ENCODE measurements at places on chromosomes 2 and 18.

DNA sequence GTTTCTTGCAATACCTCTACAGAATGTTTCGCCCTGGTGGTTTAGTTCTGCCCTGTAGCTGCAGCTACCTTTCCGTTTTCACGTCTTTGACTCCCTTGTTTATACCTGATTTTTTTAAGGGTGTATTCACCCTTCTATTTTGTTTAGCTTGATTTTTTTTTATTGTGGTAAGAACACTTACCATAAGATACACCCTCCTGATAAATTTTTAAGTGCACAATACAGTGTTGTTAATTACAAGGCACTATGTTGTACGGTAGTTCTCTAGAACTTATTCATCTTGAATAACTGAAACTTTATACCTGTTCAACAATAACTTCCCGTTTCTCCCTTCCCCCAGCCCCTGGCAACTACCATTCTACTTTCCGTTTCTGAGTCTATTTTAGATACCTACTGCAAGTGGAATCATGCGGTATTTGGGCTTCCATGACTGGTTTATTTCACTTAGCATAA, 48.9 kb upstream of the NABP1 start:
- DNase-seq, result no peak

GRCh38 chr2:174777347-174778084, 13.2 kb upstream of the CHRNA1 start:
- no peak for DNase-seq

GRCh38 chr18:23069481-23069880, 65.8 kb upstream of the CABLES1 start:
- DNase-seq, result no peak

DNA sequence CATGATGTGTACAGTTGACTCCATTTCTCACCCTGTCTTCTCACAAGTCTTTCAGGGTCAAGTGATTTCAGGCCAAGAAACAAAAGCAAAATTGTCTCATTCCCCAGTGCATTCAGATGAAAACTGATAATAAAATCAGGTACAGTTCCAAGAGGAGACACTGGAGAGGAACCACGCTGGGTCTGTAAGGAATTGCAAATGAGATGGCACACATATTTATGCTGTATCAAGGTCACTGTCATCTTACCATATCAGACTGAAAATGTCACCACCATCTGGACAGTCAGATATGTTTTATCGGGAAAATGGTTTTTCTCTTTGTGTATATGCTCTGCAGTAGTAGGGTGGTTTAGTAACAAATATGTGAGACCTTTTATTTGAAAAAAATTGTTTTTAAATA, 91.7 kb downstream of the CCDC138 start:
- DNase-seq, result no peak

DNA sequence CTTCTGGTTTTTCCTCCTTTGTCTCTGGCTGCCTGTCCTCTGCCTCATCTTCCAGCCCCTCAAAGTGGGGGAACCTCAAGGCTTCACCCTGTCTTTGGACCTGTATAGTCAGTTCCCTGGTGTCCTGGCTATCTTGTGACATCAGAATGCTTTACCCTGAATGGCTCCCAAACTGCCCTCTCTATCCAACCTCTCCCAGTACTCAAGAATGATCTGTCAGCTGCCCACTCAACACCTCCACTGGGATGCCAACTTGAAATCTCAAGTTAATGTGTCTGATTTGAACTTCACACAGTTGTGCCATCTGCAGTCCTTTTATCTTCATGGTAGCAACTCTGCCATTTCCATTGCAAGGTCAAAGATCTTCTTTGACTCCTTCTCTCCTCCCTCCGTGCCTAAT, 43.8 kb downstream of the UBE2F start:
- no peak for DNase-seq

GRCh38 chr2:99692785-99693184, 203.0 kb upstream of the REV1 start:
- no peak for DNase-seq

GRCh38 chr18:5717256-5717655, 173.5 kb upstream of the EPB41L3 start:
- DNase-seq, result no peak

- DNase-seq, result no peak
These were observed 295.9 kb upstream of the LINC00305 start for GRCh38 chr18:64444819-64445218.

GRCh38 chr2:119435081-119435952, 3.7 kb downstream of the TMEM37 start:
- DNase-seq, result no peak

- DNase-seq, result no peak
These were observed 259.0 kb downstream of the LOXHD1 start for GRCh38 chr18:46398005-46398404.

DNA sequence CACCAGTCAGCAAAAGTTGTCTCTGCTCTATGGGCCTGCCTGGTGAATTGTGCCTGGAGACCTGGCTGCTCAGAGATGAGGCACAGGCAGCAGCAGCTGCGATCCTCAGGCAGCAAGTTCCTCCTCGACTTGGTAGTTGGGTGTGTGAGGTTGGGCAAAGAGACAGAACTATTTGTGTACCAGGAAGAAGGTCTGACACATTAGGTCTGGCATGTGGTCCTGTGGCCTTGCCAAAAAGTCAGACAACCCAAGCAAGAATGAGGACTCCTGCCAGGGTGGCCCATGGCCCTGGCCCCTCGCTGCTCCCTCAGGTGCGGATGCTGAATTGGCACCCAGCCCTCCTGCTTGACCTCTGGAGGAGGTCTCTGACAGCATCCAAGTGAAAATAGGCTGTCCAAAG, 192.7 kb downstream of the DYSF start:
- DNase-seq, result peak; percentile 68

DNA sequence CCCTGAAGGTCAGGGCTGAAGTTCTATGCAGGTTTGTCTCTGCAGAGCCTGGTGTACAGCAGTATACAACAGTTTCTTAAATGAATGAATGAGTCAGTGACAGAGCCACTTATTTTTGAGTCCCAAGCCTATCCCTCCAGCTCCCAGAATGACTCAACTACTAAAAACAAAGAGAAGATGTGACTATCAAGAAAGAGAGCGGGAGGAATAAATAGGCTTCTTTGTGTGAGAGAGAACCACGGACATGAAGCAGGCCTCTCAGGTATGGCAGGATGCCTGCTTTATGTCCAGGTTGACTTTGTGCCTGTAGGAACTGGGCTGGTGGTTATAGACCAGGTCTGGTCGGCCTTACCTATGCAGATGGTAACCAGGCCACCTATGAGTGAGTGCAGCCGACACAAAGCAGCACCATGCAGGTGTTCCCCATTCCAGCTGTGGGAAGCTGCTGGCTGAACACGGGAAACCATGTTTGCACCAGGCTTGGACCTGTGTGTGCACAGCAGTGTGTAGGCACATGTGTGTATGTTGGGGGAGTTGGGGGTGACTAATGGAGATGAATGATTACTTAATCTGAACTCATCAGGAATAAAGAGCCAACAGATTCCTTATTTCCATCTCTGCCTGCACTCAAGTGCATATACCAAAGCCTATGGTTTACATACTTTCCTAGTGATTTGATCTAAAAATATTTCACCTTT, 171.0 kb downstream of the OSR1 start:
- DNase-seq, result no peak

DNA sequence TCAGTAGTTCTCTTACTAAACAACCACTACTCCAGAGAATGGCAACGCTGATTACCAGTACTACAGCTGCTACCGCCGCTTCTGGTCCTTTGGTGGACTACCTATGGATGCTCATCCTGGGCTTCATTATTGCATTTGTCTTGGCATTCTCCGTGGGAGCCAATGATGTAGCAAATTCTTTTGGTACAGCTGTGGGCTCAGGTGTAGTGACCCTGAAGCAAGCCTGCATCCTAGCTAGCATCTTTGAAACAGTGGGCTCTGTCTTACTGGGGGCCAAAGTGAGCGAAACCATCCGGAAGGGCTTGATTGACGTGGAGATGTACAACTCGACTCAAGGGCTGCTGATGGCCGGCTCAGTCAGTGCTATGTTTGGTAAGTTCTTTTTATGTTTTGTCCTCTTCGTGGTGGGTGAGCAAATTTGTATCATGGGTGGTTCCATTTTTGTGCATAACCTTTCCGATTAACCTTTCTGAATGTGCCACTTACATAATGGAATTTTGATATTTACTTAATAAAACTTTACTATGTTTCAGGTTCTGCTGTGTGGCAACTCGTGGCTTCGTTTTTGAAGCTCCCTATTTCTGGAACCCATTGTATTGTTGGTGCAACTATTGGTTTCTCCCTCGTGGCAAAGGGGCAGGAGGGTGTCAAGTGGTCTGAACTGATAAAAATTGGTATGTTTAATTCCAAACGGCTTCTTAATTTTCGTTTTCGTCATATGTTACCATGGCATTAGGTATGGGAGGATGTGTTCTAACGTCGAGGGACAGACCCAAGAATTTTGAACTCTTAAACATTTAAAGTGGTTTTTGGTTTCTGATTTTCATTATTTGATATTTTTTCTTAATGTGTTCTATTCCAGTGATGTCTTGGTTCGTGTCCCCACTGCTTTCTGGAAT, 1.3 kb downstream of the SLC20A1 start:
- no peak for DNase-seq

DNA sequence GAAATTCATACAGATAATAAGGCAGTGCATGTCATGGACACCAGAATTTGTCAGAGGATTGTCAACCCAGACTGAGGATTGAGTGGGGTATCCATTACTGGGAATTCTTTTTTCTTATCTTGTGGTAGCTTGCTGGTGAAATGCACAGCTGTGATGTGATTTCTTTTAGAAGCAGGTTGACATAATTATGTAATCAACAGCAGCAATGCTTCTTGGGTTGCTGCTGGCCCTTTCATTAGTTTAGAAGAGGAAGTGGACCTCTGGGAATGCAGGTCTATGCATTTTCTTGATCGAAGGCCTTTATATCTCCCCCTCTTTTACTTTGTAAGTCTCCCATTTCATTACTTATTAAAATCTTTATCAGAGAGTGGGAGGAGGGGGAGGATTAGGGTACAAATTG, 319.9 kb downstream of the AGPS start:
- no peak for DNase-seq

DNA sequence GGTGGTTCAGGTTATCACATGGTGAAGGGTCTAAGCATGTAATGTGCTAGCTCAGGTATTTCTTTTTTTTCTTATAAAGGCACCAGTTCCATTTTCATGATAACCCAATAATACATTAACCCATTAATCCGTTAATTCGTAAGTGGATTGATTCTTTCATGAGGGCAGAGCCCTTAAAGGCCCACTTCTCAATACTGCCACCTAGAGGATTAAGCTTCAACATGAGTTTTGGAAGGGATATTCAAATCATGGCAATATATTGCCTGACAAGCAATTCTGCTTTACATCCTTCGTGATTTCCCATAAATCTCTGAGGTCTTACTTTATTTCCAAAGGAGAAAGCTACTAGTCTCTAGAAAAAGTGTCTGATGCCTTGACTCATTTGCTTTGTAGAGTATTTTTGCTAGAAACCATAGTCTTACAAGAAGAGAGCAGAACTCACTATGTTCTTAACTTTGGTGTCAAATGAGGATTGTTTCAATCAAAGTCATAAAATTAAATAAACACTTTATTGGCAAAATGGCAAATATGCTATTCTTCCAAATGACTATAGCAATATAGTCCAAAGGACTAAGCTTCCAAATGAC, 271.3 kb downstream of the KCNS3 start:
- peak; percentile 19 for DNase-seq

- no peak for DNase-seq
These were observed 326.8 kb downstream of the CCDC85A start for GRCh38 chr2:56510610-56511009.

DNA sequence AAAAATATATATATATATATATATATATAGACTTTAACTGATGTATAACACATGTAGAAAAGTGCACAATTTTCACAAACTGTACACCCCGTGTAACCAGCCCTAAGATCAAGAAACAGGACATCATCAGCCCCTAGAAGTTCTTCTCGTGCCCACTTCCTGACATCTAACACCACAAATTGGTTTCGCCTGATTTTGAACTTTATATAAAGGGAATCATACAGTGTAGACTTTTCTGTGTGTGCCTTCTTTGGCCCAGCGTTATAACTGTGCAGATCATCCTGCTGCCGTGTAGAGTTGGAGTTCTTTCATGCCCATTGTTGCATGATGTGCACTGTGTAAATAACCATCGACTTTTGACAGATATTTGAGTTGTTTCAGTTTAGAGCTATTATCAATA, 41.0 kb downstream of the SMAD7 start:
- DNase-seq, result no peak

DNA sequence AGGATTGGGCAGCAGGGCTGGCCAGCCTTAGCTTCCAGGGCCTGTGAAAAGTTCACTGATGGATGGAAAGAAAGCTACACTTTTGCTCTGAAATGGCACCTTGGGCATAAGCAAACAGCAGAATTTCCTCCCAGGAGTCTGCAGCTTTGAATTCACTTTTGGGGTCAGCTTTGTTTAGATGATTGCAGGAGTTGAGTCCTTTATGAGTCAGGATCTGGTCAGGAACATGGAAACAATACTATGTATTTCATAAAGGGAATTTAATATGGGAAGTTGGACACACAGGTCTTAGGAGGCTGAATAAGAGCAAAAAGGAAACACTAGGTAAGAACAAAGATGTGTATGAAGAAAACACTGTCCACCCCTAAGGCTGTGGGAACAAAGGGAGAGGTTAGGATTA, 345.3 kb downstream of the TSN start:
- no peak for DNase-seq

DNA sequence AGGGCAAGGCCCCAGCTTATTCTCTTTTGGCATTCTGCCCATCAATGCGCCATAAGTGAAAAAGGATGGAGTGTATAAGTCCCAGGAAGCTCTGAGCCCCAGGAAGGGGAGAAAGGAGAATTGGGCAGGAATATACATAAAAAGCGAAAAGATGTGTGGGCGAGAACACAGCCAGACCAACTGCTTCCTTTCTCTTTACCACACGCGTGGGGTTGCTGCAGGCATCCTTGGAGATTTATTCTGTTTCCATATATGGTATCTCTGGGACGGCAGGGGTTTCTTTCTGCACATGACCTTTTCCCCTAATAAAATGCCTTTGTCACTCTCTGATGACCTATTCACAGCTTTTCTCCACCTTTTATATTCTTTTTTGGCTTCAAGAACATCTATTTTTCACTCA, 440.5 kb downstream of the NBAS start:
- DNase-seq, result no peak

DNA sequence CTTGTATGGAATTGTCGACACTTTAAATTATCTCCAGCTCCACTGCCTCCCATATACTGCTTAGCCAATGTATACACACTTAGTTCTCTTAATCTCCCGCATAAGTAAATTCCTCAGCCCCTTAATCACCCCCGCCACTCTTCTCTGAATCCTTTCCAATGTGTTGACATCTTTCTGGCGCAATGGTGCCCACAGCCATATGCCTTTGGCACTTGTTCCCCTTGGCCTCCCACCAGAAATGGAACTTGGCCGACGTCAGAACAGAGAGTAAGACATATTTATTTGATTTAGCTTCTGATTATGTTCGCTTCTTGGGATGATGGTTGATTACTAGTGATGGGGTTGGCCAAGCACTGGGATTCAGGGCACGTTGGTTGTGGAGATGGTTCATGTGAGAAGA, 1089.3 kb upstream of the CELF4 start:
- peak; percentile 94 for DNase-seq
